ENCODE measurements at places on chromosomes 2 and 18.

DNA sequence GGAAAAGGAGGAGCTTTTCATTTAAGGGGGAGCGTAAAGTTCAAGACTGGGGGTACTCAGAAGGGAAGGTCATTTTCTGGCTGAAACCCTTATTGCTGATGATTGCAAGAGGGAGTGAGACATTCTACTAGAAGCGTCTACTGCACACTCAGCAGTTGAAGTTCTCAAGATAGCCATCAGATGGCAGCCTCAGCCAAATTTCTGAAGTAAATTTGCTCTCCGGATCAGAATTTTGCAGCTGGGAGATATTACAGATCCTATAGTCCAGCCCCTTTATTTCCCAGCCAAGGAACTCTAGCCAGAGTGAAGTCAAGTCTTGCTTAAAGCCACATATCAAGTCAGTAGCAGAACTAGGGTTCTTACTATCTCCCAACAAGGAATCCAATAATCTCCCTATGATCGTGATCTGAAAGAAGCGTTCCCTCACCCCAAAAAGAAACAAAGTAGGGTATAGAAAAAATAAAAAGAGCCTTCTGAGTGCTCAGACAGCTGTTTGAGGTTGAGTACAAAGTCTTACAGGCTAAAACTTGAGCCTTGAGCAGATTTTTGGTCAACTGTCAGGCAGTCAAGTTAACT is 24.0 kb downstream of the RAX start:
- peak; percentile 79 for DNase-seq

- no peak for DNase-seq
Measured at GRCh38 chr2:113700186-113700841, 56.1 kb downstream of the SLC35F5 start.

- DNase-seq: no peak
Measured at GRCh38 chr2:232543928-232544631, 4.6 kb downstream of the CHRNG start.

GRCh38 chr2:85524336-85524908 is 14.5 kb upstream of the MAT2A start:
- DNase-seq: no peak

DNA sequence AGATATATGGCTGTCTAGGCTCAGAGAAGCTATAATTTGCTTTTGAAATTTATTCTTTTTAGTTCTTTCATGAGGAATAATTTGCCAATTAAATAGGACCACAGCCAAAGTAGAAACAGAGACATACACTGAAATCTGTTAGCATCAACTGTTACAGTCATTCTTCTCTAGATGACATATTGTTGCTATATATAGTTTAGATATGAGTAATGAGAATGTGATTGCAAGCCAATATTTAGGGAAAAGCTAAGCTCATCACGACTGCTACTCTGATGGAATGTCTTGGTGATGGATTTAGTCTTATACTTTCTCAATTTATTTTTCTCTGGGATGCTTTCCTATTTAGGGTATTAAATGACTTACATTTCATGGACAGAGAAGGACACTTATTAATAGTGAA is 259.1 kb downstream of the LNPK start:
- DNase-seq: no peak

- no peak for DNase-seq
Measured at GRCh38 chr2:127047054-127047453, 59.9 kb downstream of the BIN1 start.

GRCh38 chr2:38750011-38750890 is 910 bp downstream of the SRSF7 start:
- no peak for DNase-seq

- DNase-seq: no peak
Measured at GRCh38 chr2:211564441-211564840, 974.2 kb downstream of the ERBB4 start.

DNA sequence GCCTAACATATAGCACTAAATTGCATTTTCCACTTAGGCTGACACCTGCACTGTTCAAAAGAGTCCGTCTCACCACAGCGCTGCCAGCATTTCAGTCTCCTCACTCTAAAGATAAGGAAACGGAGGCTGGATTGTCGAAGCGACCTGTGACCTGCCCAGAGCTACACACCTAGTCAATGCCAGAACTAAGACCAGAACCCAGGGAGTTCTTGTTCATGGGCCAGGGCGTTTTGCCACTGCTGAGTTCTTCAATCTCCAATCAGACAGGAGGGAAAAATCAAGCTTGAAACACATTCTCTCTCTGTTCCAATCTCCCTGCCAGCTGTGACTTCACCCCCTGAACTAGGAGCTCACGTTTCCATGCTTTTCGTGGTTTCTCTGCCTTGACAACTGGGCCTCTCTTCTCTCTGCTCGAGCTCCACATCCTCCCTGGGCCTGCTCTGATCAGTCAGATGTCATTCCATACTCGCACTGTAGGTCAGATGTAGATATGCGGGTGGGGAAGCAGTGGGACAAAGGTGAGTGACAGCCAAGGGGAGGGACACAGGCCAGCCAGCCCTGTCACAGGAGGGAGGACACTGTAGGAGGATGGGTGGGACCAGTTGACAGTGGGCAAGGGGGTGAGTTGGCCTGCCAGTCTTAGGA is 221.1 kb upstream of the SMAD2 start:
- DNase-seq: no peak

DNA sequence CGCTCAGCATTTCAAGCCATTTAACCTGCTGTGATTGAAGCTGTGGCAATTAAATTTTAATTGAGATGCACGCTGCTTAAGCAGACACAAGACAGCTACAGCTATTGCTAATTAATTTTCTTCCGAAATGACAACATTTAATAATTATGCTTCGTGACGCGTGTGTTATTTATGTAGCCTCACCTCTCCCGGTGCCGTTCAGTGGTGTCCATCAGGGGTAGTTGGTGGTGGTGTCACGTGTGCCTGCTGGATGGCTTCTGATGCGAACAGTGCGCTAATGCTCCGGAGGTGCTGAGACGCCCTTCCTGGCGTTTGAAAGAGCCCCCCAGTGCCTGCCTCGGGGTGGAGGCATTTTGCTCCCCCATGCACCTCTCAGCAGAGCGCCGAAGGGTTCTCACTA is 39.5 kb downstream of the GLI2 start:
- DNase-seq: no peak

GRCh38 chr2:128754246-128754724 is 435.6 kb upstream of the HS6ST1 start:
- DNase-seq: no peak

DNA sequence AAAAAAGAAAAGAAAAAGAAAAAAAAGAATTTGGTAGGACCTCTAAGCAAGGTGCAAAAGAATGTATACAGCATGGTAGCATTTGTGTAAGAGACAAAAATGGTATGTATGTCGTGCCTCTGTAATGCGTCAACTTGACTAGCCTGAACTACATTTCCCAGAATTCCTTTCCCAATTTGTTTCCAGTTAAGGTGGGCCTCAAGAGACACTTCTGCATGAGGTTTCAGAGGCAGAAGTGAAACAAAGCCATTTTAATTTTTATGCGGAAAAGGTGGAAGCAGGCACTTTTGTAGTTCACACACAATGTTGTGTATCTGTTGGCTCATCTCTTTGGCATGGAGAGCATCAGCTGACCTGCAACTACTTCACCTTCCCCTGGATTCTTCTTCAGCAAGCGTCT is 56.5 kb upstream of the PAPOLG start:
- no peak for DNase-seq

DNA sequence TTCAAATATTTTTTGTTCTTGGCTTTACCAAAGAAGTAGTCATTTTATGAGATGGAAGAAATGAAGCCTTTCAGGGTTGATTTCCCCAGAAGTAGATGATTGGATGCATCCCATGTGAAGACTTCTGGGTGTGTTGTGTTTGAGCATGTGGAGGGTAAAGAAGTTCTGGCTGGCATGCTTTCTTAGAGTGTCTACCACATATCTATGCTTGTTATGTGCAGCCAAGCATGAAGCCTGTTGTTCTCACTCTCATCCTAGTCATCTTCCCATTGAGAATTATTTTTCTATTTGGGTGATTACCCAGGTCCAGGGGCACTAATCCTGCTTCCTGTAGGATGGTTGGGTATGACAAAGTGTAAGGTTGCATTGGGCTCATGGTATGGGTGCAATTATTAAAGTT is 472.9 kb downstream of the PTPRM start:
- no peak for DNase-seq

- no peak for DNase-seq
Measured at GRCh38 chr18:9545029-9545428, 69.3 kb downstream of the PPP4R1 start.

GRCh38 chr2:168201584-168202116 is 45.7 kb downstream of the STK39 start:
- no peak for DNase-seq

DNA sequence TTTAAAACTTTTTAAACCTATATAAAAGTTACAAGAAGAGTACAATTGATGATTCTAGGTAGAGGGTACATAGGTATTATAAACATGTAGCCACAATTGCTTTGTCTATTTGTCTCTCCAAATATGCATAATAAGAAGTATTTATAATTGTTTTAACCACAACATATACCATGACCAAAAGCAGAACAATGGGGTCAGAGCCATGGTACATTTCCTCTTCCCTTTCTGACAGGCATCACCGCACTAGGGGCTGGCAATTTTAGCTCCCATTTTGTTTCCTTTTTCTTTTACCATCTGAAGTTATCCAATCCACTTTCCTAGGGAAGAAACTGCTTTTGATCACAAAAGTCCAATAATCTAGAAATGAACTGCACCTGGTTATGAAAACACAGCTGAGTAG is 49.3 kb downstream of the TMX3 start:
- no peak for DNase-seq

- no peak for DNase-seq
Measured at GRCh38 chr2:63440612-63441011, 147.7 kb downstream of the WDPCP start.

- DNase-seq: no peak
Measured at GRCh38 chr2:27154488-27154887, 5.7 kb downstream of the TCF23 start.

- DNase-seq: no peak
Measured at GRCh38 chr18:74453642-74454198, 3.4 kb downstream of the DIPK1C start.

DNA sequence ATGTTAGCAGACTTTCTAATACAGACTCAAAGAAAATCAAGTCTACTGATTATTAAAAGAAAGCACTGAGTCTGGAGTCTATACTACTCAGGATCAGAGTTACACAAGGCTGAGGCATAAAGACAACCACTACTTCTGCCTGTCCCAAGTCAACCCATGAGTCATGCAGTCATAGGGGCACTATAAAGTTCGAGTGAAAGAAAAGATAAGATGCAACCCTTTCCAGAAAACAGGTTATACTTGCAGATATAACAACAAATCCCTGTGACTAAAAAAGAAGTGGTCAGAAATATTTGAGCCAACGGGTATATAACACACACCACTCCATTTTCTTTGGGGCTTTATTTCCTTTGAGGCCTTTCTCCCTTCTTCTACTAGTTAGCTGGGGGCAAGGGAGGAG is 18.6 kb upstream of the SCRN3 start:
- no peak for DNase-seq

DNA sequence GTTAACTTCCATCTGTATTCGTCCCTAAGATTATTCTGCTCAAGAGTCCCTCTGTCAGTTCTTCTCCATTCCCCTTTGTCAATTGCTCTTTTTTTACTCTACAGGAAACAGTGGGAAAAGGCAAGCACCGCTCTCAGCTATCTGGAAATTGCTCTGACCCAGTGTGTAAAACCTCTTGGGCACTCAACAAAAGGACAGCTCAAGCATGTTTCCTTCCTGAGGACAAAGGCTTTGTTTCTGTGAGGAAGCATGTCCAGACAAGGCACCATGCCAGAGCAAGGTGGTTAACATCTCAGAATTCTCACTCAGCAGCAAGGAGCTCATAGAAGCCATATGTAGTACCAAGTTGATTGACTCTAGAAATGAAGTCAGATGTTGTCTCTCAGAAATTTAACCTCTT is 735.6 kb downstream of the TSN start:
- DNase-seq: no peak

DNA sequence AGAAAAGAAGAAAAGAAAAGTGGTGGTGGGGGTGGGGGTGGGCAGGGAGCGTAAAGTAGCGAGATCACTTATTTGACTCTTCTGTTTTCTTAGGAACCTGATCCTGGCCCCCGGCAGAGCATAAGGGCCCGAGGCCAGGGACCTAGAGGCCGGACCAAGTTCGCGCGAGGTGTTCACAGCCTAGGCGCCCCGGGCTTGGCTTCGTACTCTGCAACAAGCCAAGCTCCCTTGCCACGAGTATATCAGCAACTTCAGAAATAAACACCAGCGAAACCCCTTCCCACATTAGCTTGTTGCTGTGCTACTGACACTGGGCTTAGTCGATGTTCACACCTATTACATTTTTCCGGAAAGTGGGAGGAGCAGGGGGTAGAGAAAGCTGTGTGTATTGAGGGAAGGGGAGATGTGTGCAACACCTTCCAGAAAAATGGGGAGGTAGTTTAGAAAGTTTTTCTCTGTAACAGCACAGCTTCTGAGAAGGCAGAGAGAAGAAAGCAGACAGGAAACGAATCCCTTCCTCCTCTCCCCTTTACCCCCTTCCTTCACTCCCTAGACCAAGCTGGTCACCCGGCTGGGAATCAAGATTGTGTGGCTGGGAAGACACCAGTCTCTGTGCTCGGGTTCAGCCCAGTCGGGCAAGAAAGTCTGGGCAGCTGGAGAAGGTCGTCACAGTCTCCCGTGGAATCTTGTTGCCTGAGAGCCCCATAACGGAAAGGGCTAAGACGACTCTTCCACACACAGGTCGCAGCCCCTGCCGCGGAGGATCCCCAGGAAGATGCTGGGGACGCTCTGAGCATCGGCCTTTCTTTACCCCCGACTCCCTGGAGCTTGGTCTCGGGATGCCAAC is 12.0 kb upstream of the SATB2 start:
- no peak for DNase-seq

DNA sequence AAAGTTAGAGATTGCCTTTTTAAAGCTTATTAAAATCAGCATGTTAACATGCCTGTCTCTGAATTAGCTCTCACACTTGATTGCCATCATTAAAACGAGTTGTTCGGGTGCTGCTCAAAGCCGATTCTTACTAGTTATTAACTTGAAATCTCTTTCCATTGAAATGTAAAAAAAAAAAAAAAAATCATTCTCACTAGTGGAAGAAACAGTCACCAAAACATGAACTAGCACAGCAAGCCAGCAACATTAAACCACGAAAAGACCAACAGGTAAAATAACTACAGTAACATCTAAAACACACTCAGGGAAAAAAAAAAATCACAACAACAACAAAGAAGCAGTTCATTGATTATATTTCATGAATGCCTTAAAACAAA is 264.5 kb downstream of the MEIS1 start:
- no peak for DNase-seq

- no peak for DNase-seq
Measured at GRCh38 chr2:128302011-128302743, 16.5 kb downstream of the HS6ST1 start.

DNA sequence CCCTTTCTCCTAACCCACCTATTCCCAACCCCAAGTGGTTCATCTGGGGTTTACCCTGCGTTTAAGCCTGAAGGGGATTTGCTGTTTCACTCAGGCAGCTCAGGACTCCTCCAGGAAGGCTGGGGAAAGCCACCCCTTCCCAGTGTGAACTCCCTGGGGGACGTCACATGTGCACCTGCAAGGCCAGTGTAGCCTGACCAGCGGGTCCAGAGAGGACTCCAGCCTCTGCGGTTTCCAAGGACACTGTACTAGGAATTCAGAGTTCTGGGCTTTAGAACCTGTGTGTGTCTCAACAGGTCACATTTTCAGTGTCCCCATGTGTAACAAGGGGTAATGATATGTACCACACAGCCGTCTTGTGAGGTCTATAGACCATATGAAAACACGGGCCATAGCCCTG is 17.9 kb downstream of the EHD3 start:
- no peak for DNase-seq
